ENCODE measurements at places on chromosomes 3 and 15. TPM values are rescaled to one million over a fixed set of nuclear protein-coding genes. Genes with fewer than 3 reads are reported as not detected.

The FAM219B gene
- total RNA-seq = 60.3 TPM

The DAZL gene
- total RNA-seq = 21.7 TPM

The ADAMTS17 gene
- total RNA-seq = 2.9 TPM

The LMAN1L gene
- total RNA-seq = not detected

GRCh38 chr3:82236257-82236656 is 474.8 kb upstream of the GBE1 start:
- no peak overlapping the region for H3K27ac ChIP-seq
- H3K36me3 ChIP-seq = no peaks in the 10 kb centered on the region
- H3K27me3 ChIP-seq = no peaks in the 10 kb centered on the region
- DNase-seq = no peak
- H3K4me3 ChIP-seq = no peak overlapping the region

DNA sequence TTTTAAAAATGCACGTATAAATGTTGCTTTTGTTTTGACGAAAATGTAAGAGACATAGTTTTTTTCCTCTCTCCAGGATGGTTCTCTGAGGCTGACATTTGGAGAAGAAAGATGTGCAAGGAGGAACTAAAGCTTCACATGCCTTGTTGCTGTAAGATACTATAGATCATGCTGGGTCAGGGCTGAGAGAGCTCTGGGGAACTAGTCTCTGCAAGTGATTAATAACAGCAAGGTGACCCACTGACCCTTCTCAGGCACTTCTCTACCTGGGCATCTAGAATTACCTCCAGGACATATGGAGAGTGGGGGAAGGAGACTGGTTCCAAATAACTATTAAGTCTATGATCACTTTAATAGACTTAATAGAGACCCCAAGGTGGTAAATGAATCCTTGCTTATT is 246.0 kb downstream of the KBTBD8 start:
- no peaks in the 10 kb centered on the region for H3K36me3 ChIP-seq
- no peak overlapping the region for H3K4me3 ChIP-seq
- no peaks in the 10 kb centered on the region for H3K27me3 ChIP-seq
- no peak overlapping the region for H3K27ac ChIP-seq
- DNase-seq = no peak

DNA sequence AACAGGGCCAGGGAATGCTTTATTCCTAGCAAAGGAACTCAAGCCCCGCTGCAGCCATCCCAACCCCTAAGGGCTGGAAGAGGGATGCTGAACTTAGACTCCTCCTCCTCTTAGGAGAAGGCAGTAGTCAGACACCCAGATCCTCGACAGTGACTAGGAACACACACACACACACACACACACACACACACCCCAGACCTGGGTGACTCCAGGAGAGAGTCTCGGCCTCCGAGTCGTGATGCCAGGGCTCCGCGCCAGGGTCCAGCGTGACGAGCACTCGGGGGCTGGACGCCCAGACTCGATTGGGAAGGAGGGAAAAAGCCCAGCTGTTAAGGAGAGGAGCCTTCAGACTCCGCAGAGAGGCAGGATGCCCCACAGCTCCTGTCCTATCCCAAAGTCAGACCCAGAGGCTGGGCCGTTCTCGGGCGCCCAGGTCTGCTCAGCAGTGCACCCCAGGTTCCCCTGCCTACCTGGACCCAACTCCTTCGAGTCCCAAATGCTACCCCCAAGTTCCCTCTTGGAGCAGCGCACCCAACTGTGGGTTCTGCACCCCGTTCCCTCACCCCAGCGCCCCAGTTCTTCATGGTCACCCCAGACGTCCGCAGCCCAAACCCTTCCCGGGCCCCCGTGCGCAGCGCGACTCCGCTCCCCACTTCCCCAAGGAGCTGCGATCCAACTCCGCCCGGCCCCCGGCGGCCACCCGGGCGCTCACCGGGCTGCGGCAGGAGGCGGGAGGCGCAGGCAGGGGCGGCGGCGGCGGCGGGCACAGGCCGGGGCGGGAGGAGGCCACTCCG is 421 bp downstream of the BMF start:
- peak overlapping the region; percentile 97 for H3K4me3 ChIP-seq
- H3K4me1 ChIP-seq = peaks cover 28% of the 10 kb centered on the region
- H3K27me3 ChIP-seq = no peaks in the 10 kb centered on the region
- no peak overlapping the region for H3K27ac ChIP-seq

DNA sequence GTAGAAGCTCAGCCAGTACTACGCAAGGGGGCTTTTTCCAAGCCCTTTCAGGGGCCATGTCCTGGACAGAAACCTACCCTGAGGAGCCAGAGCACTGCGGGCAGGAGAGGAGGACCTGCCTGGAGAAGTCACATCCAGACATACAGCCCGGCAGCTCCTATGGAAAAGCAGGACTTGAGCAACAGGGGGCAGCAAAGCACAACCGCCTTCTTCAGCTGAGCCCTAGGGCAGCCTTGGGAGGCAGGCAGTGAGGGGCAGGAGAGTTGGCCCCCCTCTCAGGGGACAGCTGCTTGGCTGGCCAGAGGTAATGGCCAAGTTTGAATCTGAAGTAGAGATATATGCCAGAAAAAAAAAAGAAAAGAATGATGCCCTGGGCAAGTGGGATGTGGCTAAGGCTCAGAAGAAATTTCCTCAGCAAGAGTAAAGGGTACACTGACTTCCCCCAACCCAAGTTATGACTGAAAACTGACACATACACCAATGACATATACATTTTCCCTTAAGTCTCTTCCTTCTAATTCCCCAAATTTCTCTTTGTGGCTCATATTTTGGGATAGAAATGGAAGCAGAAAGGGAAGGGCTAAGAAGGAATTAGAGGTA is 56.9 kb downstream of the CYP19A1 start:
- no peak overlapping the region for H3K27ac ChIP-seq
- no peaks in the 10 kb centered on the region for H3K27me3 ChIP-seq
- no peak overlapping the region for H3K4me3 ChIP-seq
- no peaks in the 10 kb centered on the region for H3K4me1 ChIP-seq
- peak; percentile 74 for DNase-seq
- H3K36me3 ChIP-seq = no peaks in the 10 kb centered on the region

GRCh38 chr3:196938576-196938975 is 3.8 kb downstream of the NCBP2 start:
- H3K4me3 ChIP-seq = no peak overlapping the region
- DNase-seq = no peak
- peaks cover 72% of the 10 kb centered on the region for H3K36me3 ChIP-seq
- no peaks in the 10 kb centered on the region for H3K27me3 ChIP-seq
- H3K27ac ChIP-seq = no peak overlapping the region
- peaks cover 1% of the 10 kb centered on the region for H3K4me1 ChIP-seq

DNA sequence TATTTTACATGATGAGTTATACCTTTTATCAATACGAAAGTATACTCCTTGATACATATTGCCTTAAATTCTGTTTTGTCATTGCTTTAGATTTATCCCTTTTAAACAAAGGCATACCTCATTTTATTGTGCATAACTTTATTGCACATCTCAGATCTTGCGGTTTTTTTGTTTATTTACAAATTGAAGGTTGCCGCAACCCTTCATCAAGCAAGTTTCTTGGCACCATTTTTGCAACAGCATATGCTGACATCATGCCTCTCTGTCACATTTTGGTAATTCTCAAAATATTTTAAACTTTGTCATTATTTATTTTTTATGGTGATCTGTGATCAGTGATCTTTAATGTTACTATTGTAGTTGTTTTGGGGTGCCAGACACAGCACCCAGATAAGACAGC is 20.9 kb downstream of the SNRK start:
- H3K27ac ChIP-seq = no peak overlapping the region
- no peak overlapping the region for H3K4me3 ChIP-seq
- no peaks in the 10 kb centered on the region for H3K4me1 ChIP-seq
- H3K36me3 ChIP-seq = peaks cover 35% of the 10 kb centered on the region

GRCh38 chr3:141368925-141369794 is 856 bp downstream of the ZBTB38 start:
- H3K36me3 ChIP-seq = no peaks in the 10 kb centered on the region
- DNase-seq = no peak
- peaks cover 14% of the 10 kb centered on the region for H3K4me1 ChIP-seq
- no peaks in the 10 kb centered on the region for H3K27me3 ChIP-seq

DNA sequence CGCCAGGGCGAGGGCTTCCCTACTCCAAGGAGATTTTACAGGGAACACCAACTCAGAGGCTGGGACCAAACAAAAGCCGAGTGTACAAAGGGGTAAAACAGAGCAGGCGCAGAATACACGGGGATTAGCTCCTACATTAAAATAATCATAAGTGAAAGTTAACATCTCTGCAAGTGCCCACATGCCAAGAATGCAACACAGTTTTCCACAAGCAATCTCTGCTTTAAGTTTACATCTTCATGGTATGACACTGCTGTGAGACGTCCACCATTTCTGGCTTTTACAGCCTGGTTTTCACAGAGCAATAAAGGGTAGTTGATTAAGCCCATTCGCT is 500 bp upstream of the VGLL3 start:
- H3K4me3 ChIP-seq = peak overlapping the region; percentile 75
- no peak for DNase-seq
- H3K27ac ChIP-seq = no peak overlapping the region
- no peaks in the 10 kb centered on the region for H3K4me1 ChIP-seq
- no peaks in the 10 kb centered on the region for H3K36me3 ChIP-seq

- no peaks in the 10 kb centered on the region for H3K27me3 ChIP-seq
- no peak for DNase-seq
- no peaks in the 10 kb centered on the region for H3K36me3 ChIP-seq
- H3K27ac ChIP-seq = no peak overlapping the region
- H3K4me1 ChIP-seq = peaks cover 2% of the 10 kb centered on the region
Measured at GRCh38 chr15:63517202-63517601, 12.8 kb downstream of the USP3 start.

DNA sequence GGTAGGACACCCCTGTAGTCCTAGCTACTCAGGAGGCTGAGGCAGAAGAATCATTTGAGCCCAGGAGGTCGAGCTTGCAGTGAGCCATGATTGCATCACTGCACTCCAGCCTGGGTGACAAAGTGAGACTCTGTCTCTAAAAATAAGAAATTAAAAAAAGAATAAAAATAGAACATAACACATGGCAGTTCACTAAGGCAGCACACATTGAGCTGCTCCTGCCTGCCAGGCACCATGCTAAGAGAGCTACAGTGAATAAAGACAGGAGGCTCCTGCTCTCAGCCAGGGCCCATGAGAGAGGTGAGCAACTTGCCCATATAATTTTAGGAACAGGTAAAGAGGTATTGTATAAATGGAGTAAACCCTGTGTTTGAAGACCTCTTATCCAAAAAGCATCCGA is 54.3 kb downstream of the EBLN2 start:
- no peaks in the 10 kb centered on the region for H3K36me3 ChIP-seq
- no peak overlapping the region for H3K27ac ChIP-seq
- H3K4me3 ChIP-seq = no peak overlapping the region
- H3K4me1 ChIP-seq = no peaks in the 10 kb centered on the region

DNA sequence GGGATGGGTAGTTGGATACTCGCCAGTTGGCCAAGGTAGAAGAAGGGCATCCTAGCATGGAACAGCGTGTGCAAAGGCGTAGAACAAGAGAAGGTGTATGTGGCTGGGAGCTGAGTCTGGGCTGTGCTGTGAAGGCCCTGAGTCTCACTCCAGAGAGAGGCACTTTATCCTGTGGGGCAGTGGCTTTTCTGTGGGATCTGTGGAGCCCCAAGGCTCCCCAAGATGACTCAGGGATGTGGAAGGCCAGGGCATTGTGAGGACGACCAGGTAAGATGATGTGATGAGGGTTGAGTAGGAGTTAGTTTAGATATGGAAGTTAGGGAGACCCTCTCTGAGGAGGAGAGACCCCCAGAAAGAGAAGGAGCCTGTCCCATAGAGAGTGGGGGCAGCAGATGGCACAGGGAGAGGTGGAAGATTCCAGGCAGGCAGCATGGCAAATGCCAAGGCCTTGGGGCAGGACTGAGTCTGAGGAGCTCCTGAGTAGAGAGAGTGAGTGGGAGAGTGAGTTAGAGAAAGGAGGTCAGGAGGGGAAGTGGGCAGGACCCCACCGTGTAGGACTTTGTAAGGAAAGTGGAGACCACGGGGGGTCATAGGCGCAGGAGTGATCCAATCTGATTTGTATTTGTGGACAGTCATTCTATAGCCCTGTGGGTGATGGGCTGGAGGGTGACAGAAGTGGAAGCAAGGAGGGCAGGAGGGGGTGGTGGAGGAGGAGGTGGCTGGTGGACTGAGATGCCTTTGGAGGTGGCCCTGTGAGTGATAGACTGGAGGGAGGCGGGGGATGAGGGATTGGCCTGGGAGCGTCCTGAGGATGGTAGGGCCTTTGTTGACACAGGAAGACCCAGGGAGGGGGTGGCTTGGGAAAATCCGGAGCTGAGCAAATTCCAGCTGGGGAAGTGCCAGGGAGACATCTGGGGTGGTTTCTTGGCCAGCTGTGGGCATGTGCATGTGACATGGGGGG is 50.3 kb downstream of the FBLN2 start:
- no peak for DNase-seq
- H3K27ac ChIP-seq = no peak overlapping the region
- H3K4me3 ChIP-seq = no peak overlapping the region
- no peaks in the 10 kb centered on the region for H3K36me3 ChIP-seq

GRCh38 chr3:189276444-189277219 is 104.9 kb downstream of the TPRG1 start:
- H3K27me3 ChIP-seq = no peaks in the 10 kb centered on the region
- H3K4me1 ChIP-seq = no peaks in the 10 kb centered on the region
- no peak for DNase-seq
- no peak overlapping the region for H3K4me3 ChIP-seq
- no peaks in the 10 kb centered on the region for H3K36me3 ChIP-seq

- DNase-seq = no peak
- H3K4me1 ChIP-seq = peaks cover 23% of the 10 kb centered on the region
- no peaks in the 10 kb centered on the region for H3K27me3 ChIP-seq
- no peak overlapping the region for H3K4me3 ChIP-seq
Measured at GRCh38 chr3:66431494-66431893, 69.3 kb downstream of the LRIG1 start.

DNA sequence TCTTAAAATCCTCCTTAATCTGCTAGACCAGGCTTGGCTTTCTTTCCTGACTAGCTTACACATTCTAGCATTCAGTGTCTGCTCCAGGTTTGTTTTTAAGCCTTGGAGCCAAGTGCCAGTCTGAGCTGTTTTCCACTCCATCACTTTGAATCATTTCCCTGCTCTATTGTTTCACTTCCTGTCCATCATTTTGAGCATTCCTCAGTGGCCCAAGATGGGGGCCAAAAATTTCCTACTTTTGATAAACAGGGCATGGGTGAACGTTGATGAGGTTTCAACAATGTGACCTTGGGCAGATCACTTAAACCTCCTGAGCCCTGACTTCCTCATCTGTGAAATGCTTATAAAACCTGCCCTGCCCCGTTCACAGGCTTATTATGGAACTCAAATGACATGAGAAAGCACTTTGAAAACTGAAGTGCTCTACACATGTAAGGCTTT is 4.4 kb downstream of the CYP19A1 start:
- no peak for DNase-seq
- H3K27ac ChIP-seq = no peak overlapping the region
- no peaks in the 10 kb centered on the region for H3K27me3 ChIP-seq
- no peaks in the 10 kb centered on the region for H3K4me1 ChIP-seq
- no peak overlapping the region for H3K4me3 ChIP-seq

DNA sequence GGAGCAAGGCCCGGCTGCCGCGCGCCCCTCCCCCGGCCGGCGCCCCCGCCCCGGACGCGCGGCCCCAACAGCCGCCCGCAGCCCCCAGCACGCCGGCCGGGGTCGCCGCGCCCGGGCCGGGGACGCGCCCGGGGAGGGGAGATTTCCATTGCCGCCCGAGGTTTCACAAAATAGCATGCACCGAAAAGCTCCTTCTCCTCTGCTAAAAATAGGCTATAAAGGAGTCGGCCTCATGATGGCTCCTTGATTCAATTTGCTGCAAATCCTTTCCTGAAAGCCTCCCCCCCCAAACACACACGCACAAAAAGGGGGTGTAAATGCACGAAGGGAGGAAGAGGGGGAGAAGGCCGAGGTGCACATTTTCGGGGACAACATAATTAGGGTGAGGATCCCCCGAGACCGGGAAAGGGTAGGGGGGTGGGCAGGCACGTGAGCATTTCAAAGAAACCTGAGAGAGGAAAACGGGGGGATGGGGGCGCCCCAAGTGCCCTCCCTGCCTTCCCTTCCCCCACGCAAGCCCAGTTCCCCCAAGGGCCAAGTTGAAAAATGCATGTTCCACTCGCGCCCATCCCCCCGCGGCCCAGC is 734 bp downstream of the TBL1XR1 start:
- peaks cover 19% of the 10 kb centered on the region for H3K36me3 ChIP-seq
- H3K4me1 ChIP-seq = peaks cover 9% of the 10 kb centered on the region
- peak overlapping the region; percentile 98 for H3K4me3 ChIP-seq

Measured in H9 (cell line).